ENCODE measurements at places on chromosomes 4 and X.

DNA sequence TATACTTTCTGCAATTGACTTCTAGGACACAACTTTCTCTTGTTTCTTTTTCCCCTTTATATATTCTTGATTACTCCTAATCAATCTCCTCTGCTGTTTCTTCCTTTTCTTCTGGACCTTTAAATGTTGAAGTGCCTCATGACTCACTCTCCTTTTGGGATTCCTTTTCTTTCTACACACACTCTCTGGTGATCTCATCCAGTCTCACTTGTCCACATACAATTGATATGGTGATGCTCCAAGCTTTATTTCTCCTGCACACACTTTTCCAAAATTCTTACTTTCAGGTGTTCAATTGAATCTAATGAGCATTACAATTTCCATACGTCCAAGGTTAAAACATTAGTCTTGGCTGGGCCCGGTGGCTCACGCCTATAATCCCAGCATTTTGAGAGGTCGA is 794.8 kb upstream of the EPHA5 start:
- no peak for DNase-seq

GRCh38 chrX:25941559-25942250 is 196.4 kb upstream of the MAGEB18 start:
- no peak for DNase-seq

DNA sequence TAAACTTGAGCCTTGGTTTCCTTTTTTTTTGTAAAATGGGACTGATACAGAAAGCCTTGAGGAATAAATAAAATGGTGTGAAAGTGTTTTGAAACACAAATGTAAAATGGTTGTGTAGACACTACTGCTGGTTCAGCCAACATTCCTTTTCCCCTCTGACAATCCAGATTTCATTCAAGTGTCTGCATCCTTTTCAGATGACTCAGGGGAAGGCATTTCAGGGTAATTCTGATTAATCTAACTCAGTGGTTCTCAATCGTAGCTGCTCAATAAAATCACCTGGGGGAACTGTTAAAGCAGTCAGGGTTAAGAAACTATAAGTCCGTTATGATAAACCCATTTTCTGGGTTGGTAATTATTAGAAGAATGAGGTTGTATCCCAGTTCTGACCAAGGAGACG is 4.6 kb downstream of the ARHGAP10 start:
- DNase-seq: no peak

- DNase-seq: no peak
Measured at GRCh38 chrX:74383611-74384010, 37.7 kb upstream of the SLC16A2 start.

- no peak for DNase-seq
Measured at GRCh38 chr4:8303081-8303480, 33.5 kb downstream of the HTRA3 start.

DNA sequence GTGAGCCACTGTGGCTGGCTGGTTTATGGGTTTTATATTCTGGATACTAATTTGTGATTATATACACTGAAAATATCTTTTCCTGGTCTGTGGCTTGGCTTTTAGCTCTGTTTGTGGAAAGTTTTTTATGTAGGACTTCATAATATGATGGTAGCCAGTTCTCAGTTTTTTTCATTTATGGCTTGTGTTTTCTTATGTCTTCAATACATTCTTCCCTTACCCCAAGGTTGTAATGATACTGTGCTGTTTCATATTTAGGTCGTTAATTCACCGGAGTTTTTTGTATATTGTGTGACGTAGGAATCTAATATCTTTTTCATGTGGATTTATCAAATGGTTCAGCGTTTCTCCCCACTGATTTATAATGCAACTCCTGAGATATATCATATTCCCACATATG is 6.6 kb downstream of the ZFX start:
- no peak for DNase-seq
